PC-9 (cell line): ENCODE measurements at places on chromosomes 1 and 21.

- DNase-seq: no peak
Observed at GRCh38 chr1:21084111-21084810, 92.4 kb downstream of the EIF4G3 start.

- DNase-seq: no peak
Observed at GRCh38 chr21:44867999-44868700, 5.3 kb downstream of the PTTG1IP start.

- no peak for DNase-seq
Observed at GRCh38 chr21:41647806-41648561, 118.9 kb downstream of the RIPK4 start.

DNA sequence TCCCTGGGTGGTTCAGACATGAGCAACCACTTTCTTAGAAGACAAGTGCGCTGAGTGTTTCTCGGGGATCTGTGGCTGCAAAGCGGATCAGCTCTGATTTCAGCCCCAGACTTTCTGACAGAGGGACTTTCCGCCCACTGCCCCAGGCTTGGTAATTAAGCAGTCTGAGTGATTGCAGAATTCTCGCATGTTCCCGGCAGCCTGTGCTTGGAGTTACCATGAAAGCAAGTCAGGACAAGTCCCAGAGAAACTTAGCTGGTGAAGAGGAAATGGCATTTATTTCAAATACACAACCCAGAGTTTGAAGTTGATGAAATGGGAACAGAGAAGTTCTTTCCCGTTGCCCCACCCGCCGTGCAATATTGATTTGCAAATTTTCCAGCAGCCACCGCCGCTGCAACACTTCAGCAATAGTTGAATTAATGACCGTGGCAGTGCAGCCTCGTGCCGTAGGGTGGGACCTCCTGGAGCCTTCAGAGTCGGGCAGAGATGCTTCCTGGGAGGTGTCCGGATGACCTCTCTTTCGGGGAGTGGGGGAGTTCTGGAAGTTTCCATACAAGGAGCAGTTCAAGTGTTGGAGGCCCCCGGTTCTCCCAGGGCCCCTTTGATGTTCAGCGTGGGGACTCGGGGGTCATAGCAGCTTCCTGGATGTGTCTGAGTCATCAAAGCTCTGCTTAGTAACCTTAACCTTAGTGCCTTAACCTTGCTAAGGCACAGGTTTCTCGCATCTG lies 134.7 kb downstream of the KAZN start:
- DNase-seq: no peak

DNA sequence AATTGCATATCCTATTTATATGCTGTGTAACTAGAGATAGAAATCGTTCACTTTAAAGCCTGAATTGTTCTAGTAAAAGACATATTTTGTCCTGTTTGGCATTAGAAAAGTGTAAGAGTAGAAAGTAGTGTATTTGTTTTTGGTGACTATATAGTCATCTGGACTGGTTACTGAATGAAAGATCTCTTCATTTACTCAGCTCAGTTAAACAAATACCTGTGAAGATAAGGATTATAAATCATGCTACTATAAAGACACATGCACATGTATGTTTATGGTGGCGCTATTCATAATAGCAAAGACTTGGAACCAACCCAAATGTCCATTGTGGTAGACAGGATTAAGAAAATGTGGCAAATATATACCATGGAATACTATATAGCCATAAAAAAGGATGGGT lies 125.1 kb downstream of the PLA2G4A start:
- no peak for DNase-seq

DNA sequence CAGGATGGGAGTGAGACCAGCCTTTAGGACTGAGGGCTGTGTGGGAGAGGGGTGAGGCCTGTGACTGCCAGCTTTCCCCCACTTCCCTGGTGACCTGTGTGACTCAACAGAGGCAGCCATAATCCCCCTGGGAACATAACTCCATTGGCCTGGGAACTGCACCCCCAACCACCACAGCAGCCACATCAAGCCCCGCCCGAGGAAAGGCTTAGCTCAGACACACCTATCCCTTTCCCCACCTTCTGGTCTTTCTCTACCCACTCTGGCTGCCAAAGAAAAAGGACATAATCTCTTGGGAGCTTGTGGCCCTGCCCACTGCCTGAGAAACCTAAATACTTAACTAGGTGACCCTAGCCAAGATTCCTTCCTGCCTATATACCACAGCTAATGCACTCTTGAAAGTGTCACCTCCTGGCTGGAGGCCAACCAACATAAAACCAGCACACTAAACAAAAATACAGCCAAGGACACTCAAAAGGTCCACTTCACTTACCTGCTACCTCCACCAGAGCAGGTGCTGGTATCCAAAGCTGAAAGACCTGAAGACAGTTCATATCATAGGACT lies 406.6 kb upstream of the CAMK1G start:
- no peak for DNase-seq

DNA sequence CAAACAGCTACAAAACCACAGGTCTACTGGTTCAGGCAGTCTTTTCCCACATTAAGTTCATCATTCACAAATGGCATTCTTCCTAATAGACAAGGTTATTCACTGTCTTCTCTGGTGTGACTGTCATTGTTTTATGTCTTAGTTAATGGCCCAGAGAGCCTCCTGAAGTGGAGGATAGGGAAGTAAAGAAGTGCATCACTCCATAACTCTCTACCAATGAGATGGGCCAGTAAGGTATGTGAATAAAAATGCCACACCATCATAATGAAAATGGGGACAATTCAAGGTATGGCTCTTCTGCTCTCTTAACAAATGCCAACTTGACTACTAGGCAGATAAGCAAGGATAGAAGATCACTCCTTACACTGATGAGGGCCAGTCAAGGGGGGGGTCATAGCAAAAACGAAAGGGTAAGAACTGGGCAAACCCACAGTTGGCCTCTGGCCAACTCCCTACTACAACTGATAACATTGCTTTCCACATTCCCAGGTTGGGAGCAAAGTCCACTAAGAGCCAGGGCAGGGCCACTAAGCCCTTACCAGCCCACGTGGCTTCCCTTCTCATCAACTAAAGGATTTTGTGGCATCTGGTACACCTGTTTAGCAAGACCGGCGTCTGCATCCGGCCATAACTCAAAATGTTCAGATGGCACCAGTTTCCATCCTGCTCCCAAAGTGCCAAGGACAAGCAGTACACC lies 10.0 kb downstream of the PABPC4 start:
- no peak for DNase-seq

- no peak for DNase-seq
Observed at GRCh38 chr1:157499521-157499920, 52.8 kb downstream of the FCRL5 start.

GRCh38 chr1:241020851-241021697 lies 335.9 kb downstream of the RGS7 start:
- no peak for DNase-seq

- no peak for DNase-seq
Observed at GRCh38 chr1:112457241-112457640, 51.5 kb upstream of the WNT2B start.

DNA sequence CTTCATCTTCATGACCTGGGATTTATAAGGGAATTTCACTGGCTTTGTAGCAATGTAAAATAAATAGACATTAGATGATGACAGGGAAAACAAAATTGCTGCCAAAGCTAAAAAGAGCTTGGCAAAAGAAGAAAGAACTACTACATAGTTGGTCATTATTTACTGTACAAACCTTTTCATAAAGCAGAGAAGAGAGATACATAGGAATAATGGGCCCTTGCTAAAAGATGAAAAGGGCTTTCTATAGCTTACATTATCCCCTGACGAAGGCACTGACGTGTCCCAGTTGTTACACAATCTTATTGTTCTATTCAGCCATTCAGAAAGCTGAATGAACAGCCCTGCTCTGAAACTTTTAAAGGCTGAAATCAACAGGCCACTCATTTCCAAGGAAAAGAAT lies 57.1 kb downstream of the ZC3H11B start:
- no peak for DNase-seq

DNA sequence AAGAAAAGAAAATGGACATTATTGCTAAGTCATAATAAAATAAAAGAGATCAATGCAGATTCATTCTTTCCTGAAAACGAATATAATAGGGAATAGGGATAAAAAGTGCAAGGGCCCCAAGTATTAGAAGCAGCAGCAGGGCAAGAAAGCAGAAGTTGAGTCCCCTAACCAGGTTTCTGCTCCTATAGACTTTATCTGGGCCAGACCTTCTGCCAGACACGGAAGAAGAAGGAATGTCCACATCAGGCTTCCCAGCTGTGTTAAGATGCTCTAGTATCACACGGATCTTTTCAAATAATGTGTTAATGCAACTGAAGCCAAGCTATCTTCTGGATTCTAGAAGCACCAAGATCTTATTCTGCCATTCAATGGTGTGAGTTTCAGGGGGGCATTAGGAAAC lies 26.9 kb downstream of the CD244 start:
- DNase-seq: no peak

GRCh38 chr1:6271006-6271405 lies 10.1 kb upstream of the GPR153 start:
- DNase-seq: no peak

DNA sequence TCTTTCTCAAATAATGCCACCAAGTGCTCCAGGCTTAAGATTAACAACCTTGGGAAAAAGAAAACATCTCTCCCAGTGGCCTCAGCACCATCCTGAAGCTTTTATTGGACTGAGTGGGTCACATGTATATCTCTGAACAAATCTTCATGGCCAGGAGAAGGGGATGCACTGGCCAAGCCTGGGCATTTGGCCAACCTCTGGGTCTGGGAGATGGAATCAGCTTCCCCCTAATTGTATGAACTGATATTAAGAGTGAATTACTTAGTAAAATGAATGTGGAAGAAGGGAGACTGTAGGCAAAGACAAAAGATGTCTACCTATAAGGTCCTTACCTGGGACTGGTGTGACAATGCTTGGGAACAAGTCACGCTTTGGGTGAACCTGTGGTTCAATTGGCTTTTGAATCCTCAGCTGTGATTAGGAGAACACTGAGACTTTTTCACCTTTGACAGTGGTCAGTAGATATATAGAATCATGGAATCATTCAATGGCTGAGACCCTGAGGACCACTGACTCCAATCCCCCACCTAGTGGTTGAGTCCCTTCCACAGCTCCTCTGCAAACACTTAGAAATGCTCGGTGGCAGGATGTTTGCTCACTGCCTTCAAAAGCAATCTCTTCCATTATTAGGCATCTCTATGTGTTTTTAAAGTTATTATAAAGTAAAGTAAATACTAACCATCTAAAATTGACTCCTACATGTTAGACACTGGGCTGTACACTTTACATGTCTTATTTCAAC lies 102.6 kb upstream of the ATP1A1 start:
- DNase-seq: no peak

DNA sequence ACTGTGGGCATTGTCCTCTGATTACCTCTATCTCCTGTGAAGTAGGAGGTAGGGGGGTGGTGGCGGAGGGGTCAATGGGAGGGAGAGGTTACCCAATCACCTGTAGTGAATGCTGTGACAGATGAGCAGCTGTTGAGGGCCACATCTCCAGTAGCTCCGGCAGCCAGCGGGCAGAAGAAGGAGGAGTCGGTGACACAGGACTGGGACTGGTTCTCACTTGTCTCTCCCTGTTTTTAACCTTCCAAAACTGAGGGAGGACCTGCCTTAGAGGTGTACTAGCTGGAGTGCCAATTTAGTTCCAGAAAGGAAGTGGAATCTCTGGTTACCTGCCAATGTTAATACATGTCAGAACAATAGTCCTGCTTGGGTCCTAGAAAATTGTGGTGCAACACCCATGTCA lies 56.2 kb upstream of the ENAH start:
- DNase-seq: no peak

- no peak for DNase-seq
Observed at GRCh38 chr1:12408662-12409061, 178.8 kb downstream of the VPS13D start.

DNA sequence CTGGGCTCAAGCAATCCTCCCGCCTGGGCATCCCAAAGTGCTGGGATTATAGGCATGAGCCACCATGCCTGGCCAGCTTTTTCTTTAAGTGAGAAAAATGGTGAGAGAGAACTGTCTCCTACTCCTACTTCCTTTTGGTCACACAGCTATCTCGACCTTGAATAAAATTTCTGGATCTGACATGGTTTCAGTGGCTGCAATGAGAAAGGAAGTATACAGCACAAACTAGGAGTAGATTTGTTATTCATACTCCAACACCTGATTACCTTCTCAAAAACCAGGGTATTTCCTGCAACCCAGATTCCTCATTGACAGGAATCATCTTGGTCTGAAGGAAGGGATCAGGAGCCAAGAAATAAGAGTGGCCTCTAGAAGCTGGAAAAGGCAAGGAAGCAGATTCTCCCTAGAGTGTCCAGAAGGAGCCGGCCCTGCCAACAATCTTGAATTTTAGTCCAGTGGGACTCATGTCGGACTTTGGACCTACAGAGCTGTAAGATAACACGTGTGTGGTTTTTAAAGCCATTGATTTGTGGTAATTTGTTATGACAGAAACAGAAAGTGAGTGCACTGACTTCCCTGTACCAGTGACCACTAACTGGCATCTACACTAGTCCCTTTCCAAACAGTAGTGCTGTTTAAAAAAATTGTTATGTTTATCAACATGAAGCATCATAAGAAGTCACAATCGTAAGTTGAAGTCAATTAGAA lies 516.6 kb downstream of the SMYD3 start:
- DNase-seq: no peak

- no peak for DNase-seq
Observed at GRCh38 chr21:38424305-38425019, 73.8 kb downstream of the ERG start.

- no peak for DNase-seq
Observed at GRCh38 chr1:87706779-87707228, 378.1 kb downstream of the LMO4 start.

- no peak for DNase-seq
Observed at GRCh38 chr21:45104560-45104959, 30.2 kb downstream of the ADARB1 start.

GRCh38 chr1:216459651-216460207 lies 36.5 kb upstream of the USH2A start:
- no peak for DNase-seq

- DNase-seq: no peak
Observed at GRCh38 chr21:25836396-25836795, 101.6 kb downstream of the GABPA start.

- DNase-seq: no peak
Observed at GRCh38 chr1:231838521-231838920, 211.9 kb downstream of the DISC1 start.

DNA sequence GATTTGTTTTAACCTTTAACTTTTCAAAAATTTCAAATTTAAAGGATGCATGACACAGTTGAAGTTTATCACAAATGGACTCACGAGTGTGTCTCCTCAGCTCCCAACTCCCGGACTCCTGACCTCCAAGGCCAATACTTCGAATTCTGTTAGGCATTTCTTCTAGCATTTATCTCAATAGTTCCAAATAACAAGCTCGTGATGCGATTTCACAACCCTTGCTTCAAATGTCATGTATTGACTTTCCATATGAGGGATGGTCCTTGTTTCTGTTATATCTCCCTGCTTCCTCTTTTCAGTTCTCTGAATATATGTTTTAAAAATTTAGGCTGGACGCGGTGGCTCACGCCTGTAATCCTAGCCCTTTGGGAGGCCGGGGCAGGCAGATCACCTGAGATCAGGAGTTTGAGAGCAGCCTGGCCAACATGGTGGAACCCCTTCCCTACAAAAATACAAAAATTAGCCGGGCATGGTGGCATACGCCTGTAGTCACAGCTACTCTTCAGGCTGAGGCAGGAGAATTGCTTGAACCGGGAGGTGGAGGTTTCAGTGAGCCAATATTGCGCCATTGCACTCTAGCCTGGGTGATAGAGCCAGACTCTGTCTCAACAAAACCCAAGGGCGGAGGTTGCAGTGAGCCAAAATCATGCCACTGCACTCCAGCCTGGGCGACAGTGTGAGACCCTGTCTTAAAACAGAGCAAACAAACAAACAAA lies 52.0 kb upstream of the TINAGL1 start:
- no peak for DNase-seq
